ENCODE measurements at places on chromosomes 5 and 9. TPM values are rescaled to one million over a fixed set of nuclear protein-coding genes. Genes with fewer than 3 reads are reported as not detected.

Gene ASPN
- 0.12 TPM for total RNA-seq

Gene OR13C4
- total RNA-seq = not detected

Gene LCN9
- total RNA-seq = not detected

Gene FOXD1
- 46.4 TPM for total RNA-seq

Gene FBXO38
- total RNA-seq = 76.1 TPM

Gene SOX30
- total RNA-seq = not detected

Gene IL4
- not detected for total RNA-seq

Gene CEL
- 1.9 TPM for total RNA-seq

Gene BBLN
- 70.4 TPM for total RNA-seq

Gene HAVCR2
- 0.17 TPM for total RNA-seq

Gene TAF11L9
- total RNA-seq = not detected

Gene LTC4S
- total RNA-seq = 2.2 TPM

Gene OLFML2A
- total RNA-seq = 0.25 TPM

Gene BTNL3
- not detected for total RNA-seq

Gene HTR4
- not detected for total RNA-seq

Gene NINJ1
- total RNA-seq = 51.0 TPM

Gene ARSI
- 0.19 TPM for total RNA-seq

Gene GTF2H2C
- 35.9 TPM for total RNA-seq

Gene PRUNE2
- 0.29 TPM for total RNA-seq

Gene TICAM2
- total RNA-seq = 3.7 TPM

Gene EPB41L4B
- 20.2 TPM for total RNA-seq

Gene SPATA31C2
- not detected for total RNA-seq

Gene FRRS1L
- not detected for total RNA-seq

Gene LRRC14B
- total RNA-seq = not detected

Gene THBS4
- total RNA-seq = 0.82 TPM

Gene PCDHGB3
- 0.56 TPM for total RNA-seq

Gene CAVIN4
- total RNA-seq = 0.49 TPM

Gene NOXA1
- 8.9 TPM for total RNA-seq

Gene MLANA
- not detected for total RNA-seq

Gene SURF6
- total RNA-seq = 40.5 TPM

Gene GABRG2
- not detected for total RNA-seq

Gene NR6A1
- 2.0 TPM for total RNA-seq

Gene MARCHF3
- 6.9 TPM for total RNA-seq

Gene FOXE1
- total RNA-seq = not detected

Gene C1QTNF3
- 0.49 TPM for total RNA-seq

Gene GMCL2
- total RNA-seq = not detected

Gene PCDHAC2
- total RNA-seq = 12.3 TPM

Gene QSOX2
- 23.7 TPM for total RNA-seq

All from MCF 10A (cell line).